ENCODE measurements at places on chromosomes 1 and 21.

- no peak for DNase-seq
These were observed 88.8 kb upstream of the PDE4B start for GRCh38 chr1:65703853-65704252.

DNA sequence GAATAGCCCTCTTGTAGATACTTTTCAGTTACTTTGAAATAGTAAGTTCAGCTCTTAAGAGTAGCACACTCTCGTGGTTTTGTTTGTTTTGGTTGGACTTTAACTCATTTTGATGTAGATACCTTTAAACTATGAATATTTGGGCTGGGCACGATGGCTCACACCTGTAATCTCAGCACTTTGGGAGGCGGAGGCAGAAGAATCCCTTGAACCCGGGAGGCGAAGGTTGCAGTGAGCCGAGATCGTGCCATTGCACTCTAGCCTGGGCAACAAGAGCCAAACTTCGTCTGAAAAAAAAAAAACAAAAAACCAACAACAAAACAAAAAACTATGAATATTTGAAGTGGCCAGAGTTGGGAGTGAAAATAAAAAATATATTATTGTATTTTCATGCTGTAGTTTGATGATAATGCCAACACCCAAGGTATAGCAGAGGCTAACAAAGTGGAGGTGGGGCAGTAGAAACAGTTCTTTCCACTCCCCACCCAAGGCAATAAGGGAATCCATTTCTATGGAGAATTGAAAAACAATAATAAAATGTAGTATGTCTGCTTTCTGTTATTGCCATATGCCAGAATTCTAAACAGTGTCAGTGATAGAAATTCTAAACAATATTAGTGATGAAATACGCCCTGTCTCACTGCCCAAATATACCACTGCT lies 1.7 kb downstream of the ZNF326 start:
- no peak for DNase-seq

DNA sequence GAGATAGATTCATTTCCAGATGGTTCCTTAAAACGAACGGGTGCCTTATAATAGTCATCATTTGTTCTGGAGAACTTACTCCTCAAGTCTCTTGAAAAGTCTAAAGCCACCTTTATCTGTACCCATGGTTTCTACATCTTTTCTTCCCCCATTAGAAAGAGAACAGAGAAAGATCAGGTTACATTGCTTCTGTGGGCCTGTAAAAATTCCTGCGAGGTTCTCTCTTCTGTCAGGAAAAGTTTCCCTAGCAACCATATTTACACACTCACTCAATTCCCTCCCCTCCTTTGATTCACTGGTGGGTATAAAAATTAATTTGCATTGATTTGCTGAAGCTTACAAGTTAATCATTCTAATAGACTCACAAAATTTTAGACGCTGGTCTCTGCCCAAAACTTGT lies 6.7 kb downstream of the PHC2 start:
- peak; percentile 14 for DNase-seq

- DNase-seq, result no peak
These were observed 25.3 kb downstream of the PADI2 start for GRCh38 chr1:17093822-17094393.

DNA sequence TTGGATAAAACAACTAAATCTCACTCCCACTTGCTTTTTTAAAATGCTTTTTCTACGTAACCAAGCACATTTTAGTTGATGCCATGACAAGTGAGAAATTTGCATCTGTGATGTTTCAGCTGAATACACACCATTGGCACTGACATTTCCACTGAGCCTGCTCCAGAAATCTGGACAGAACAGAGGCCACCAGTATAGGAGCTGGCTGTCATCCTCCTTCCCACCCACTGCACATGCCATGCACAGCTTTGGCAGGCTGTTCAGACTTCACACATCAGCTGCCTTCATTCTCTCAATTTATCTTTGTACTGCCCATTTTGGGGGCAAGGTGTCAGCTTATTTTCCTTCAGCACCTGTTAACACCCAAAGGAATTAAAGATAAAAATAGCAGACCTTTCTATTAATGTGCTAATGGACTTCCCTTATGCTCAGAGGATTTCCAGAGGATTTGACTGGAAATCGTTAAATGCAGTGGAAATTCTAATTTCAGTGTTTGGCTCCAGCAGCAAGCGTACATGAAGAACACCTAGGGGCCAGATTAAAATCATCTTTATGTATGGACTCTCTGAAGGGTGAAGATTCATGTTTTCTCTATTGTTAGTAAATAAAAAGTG lies 12.9 kb upstream of the PODN start:
- no peak for DNase-seq

- DNase-seq, result peak; percentile 97
These were observed 45.8 kb downstream of the TMCC2 start for GRCh38 chr1:205273551-205273982.

GRCh38 chr1:75855010-75855409 lies 58.3 kb downstream of the MSH4 start:
- DNase-seq, result no peak

DNA sequence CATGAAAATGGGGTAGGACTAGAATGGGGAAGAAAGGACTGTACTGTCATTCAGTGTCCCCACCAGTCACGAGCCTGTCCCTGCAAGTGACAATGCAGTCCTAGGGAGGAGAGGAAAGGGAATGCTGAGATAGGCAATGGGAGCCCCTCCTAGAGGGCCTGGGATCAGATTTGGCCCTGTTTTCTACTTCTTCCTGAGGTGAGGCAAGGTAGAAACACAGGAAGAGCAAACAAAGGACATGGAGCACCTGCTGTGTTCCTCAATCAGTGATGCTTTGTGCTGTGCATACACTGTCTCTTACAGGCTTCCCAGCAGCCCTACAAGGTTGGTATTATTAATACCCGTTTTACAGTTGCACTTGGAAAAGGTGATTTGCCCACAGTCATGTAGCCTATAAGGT lies 6.1 kb downstream of the FABP3 start:
- no peak for DNase-seq

- DNase-seq, result no peak
These were observed 113.1 kb downstream of the RHOU start for GRCh38 chr1:228848406-228848805.

DNA sequence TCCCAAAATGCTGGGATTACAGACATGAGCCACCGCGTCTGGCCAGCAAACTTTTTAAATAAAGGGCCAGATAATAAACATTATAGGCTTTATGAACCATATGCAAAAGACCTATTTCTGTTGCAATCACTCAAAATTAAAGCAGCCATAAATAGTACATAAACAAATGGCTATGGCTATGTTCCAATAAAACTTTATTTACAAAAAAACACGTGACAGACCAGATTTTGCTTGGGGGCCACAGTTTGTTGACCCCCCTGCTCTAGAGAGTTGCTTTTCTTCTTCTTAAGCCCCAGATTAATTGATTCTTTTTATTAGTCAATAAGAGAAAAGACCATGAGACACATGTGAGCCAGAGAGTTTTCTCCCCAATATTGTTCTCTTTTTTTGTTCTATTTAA lies 138.3 kb downstream of the MACF1 start:
- no peak for DNase-seq

- DNase-seq, result no peak
These were observed 125.8 kb downstream of the TLR5 start for GRCh38 chr1:223017291-223017690.

DNA sequence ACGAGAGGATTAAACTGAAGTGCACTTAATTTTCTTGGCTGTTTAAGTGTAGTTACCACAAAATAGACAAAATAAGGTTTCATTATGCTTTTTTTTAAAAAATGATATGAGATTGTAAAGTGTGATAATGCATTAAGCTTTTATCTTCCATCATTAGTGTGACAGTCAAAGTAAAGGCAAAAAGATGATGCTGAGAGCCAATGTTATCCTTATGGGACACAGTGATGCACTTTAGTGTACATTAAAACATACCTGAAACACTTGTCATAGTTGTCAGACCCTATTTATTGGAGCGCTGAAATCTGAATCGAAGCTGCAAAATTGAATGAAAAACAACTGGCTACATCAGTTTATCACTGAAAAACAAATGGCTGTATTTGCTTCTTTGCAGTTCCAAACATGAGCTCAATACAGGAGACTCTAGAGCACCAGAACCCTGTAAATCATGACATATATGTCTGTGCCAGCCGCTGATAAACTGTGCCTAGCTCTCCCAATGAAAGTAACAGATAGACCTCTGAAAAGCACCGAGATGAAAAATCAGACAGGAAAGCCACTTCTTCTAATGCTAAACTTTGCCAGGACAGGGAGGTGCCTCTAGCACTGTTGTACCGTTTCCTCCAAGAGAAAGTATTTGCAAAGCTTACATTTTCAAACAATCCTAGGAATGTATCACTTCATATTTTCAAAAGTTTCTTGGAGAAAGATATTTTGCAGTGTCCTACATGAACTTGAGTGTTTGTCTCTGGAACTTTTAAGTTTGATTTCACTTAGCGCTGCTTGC lies 120.7 kb upstream of the TMPRSS15 start:
- DNase-seq, result peak; percentile 86

GRCh38 chr1:37479255-37480124 lies 5.1 kb downstream of the ZC3H12A start:
- DNase-seq, result no peak

DNA sequence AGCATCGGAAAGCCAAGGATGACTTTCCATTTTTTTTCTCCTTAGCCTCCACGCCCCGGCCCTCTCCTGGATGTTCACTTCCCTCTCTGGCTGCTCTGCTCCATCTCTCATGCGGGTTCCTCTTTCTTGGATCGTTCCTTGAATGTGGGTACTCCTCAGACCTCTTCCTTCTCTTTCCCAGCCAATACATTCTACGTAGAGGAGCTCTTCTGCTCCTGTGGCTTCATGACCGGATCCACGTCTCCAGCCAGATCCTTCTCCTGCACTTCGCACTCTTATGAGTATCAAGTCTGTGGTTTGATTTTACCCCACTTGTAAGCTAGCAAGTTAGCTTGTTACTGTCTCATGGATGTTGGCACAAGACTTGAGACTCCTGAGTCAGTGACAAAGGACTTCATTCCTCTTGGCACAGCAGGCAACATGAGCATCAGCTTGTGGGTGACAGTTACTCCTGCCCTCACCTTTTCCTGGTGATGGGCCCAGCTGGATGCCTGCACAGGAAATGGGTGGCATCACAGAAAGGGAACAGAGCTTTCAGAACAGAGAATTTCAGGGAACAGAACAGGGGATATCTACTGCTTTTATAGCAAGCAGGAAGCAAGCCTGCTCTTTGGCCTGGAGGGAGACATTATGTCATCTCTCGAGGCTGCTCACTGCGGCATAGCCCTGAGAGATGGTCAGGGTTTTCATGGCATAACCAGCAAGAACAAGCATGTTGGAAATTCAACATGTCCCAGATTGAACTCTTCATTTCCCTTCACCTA lies 100.1 kb upstream of the KIF26B start:
- DNase-seq, result no peak

DNA sequence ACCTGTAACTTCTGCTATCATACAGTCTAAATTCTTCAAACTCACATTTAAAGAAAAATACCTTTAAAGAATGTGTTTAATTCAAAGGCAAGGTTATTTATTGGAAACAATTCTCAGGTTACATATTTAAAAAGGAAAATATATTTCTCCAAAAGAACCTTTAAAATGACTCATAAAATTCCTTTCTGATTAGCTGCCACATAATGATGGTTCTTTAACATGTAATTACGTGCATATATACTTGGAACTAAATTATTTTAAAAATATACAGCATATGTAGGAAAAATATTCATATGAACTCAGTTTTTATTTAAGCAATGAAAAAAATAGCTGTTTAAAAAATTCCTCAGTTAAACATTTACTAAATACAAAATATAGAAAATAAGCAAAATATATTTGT lies 173.6 kb downstream of the COP1 start:
- DNase-seq, result no peak

DNA sequence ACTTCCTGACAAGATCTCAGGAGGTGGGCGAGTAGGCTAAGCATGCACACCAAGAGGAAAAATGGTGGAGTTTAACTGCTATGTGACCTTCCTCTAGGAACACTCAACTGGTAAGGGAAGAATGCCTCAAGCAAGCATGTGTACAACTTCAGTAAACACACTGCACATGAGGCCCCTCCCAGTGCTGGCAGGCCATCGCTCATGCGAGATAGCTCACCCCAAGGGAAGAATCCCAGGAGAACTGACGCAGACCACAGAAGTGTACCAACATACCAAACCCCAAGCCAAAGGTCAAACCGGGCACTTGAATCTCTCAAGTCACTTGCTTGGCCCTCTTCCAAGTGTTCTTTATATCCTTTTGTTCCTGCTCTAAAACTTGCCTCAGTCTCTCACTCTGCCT lies 40.5 kb upstream of the GALNT2 start:
- DNase-seq, result no peak

DNA sequence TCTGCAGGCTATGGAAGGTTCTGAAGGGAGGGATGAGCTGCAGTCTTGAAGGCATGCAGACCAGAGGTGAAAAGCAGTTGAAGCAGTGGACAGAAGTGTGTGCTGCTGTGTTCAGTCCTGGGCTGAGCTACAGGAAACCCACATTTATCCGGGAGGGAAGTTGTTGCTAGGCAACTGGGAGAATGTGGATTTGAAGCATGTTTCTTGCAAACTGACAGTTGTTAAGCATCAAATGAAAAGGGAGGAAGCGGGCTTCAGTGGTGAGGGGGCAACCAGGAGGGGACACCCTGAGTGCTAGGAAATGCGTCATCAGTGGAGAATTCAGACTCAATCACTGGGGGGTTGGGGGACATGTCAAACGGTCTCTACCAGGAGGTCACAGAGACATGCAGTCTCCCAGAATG lies 28.7 kb downstream of the ABCA4 start:
- no peak for DNase-seq

DNA sequence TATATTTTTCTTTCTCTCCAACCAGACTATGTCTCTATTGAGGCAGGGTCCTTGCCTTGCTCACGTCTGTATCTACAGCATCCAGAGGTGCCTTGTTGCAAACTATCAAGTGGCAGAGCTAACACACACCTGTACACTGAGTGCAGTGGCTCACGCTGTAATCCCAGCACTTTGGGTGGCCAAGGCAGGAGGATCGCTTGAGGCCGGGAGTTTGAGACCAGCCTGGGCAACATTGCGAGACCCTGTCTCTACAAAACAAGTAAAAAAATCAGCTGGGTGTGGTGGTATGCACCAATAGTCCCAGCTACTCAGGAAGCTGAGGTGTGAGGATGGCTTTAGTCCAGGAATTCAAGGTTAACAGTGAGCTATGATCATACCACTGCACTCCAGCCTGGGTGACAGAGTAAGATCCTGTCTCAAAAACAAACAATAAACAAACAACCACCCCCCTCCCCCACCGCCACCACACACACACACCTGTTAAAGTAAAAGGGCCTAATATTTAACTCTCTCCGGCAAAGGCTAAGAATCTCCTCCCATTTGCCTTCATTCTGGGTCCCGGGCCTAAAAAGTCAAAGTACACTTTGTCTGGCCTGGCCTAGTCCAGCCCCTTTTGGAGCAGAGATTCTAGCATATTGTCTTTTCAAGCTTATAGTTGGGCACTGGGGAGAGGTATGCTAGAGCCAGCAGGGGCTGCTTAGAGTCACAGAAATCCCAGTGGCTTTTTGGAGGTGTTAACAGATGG lies 9.5 kb upstream of the SLFNL1 start:
- DNase-seq, result no peak

GRCh38 chr1:34587761-34588160 lies 167.1 kb upstream of the GJB5 start:
- DNase-seq, result no peak

GRCh38 chr1:26121854-26122773 lies 10.5 kb downstream of the PDIK1L start:
- no peak for DNase-seq
